ENCODE measurements at places on chromosomes 13 and 19.

DNA sequence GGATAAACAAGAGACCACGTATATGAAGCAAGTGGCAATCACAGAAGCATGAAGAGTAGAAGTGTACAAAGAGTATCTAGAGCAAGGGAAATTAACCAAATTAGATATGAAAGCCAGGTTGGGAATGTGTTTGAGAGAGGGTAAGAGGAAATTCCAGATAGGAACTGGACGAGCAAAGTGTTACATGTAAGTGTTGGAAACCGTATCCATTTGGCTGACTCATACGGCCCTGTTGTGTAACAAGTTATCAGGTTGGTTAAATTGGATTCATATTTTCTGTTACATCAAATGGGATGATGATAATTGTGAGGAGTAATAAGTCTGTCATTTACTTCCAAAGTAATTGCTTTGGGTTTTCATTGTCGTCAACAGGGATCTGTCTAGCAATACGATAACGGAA is 46.7 kb downstream of the RXFP2 start:
- DNase-seq: no peak

- DNase-seq: no peak
These were observed 4.2 kb upstream of the PLIN3 start for GRCh38 chr19:4871711-4872110.

- no peak for DNase-seq
These were observed 94.0 kb downstream of the PCDH9 start for GRCh38 chr13:67136157-67136556.

DNA sequence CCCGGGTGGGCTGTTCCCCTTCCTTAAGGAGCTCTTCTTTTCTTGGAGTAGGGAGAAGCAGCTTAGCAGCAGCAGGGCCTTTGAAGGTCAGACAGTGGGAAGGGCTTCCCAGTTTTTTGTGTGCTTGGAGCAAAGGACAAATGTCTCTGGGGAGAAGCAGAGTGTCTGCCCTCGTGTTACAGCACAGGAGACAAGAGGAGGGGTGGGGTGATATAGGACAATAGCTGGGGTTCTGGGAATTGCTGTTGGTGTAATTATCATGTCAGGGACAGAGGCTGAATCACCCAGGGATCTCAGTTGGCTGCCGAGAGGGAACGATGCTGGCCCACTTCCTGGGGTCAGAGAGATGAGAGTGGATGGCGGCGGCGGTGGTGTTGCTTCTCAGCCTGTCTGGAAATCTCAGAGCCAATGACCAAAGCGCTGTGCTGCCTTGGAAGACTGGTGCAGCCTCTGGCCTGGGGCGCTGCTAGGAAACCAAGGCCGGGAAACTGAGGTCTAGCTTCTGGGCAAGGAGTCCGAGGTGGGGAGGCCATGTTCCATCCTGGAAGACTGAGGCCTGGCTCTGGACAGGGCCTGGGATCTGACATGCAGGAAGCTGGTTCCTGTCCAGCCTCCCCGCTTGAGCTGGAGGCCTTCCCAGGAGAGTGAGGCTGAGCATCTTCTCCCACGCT is 1.2 kb downstream of the INAFM1 start:
- no peak for DNase-seq

DNA sequence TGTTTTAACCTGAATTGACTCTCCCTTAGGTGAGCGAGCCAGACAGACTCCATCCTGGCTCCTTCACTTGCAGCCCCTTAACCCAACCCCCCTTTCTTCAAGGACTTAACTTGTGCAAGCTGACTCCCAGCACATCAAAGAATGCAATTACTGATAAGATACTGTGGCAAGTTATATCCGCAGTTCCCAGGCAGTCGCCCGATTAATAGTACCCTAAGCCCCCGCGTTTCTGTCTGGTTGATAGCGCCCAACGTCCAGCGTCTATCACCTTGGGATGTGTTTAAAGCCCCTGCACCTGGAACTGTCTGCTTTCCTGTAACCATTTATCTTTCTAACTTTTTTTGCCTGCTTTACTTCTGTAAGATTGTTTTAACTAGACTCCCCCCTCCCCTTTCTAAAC is 6.2 kb downstream of the HSD17B14 start:
- DNase-seq: no peak

DNA sequence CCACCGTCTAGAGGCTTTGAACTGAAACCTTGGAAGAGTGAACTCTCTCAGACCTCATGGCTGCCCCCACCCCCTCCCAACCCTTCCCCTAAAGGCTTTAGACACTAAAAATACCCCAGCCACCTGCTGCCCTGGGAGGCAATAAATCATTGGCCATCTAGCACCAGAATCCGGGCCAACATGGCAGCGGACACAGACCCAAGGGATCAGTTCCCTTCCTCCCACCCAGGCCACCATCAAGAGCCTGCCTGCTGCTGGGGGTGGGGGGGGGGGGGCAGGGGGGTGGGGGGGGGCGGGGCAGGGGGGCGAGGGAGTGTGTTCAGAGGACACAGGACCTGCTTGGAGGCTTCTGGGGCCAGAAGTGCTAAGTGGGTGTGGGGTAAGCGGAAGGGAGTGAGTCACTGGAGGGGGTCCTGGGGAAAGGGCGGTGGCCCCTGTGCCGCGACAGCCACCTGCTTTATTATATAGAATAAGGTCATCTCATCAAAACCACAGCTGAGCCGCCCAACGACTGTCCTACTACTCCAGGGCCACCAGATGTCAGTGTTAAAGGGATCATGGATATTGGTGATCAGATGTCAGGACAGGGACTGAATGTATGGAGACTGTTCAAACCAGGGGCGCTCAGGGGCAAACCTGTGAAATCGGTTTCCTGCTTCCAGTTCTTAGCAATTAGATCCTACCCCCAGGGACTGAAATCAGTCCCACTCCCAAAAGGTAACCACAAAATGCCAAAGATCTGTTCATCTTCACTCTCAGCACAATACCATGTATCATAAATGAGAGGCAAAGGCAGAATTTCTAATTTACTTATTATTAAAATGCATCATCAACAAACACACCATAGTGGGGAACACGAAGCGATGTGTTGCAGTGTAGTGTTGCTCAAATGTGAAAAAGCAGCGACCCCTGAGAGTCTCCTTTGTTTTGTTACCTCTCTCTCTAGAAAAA is 24.3 kb downstream of the ARL11 start:
- no peak for DNase-seq

DNA sequence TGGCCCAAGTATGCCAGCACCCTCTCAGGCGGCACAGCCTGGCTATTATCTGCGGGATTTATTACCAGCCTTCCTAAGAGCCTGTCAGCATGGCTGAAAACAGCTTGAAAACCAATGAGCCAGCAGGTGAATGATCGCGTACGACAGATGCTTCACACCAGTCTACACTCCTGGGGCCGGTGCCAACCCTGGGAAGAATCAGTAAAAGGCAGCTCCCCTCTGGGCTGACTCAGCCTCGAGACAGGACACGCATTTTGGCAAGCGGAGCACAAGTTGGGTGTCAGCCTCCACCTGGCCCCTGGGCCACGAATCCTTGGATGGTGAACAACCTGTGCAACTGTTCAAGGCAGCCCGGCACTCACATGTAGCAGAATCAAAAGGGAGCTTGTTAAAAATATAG is 15.6 kb downstream of the EMP3 start:
- DNase-seq: no peak

DNA sequence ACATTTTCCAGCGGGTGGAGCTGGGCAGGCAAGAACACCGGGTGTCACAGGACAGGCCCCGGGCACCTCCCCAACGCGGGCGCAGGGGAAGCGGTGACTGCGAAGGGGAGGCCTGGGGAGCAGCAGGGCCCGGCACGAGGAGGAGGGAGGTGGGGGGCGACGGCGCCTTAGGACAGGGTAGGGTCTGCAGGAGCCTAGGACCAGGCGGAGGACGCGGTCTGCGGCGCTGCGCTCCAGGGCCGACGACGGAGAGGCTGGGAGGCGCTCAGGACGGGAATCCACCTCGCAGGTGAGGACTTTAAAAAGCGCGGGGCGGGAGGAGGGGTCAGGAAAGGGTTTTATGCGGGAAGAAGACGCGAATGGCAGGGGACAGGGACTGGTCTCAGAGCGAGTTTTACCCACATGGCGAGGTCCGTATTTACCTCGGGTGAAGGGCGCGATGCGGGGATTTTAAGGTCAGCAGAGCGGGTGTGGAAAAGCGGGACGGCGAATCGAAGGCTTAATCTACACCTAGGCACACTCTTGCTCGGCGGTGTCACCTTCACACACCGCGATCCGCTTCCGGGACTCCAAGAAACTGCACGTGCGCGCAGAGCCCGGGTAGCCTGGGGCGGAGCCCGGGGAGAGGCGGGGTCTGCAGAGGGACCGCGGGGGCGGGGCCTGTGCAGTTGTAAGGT is 13.5 kb downstream of the ERVV-2 start:
- no peak for DNase-seq

GRCh38 chr19:50745221-50745620 is 22.1 kb downstream of the CLEC11A start:
- DNase-seq: no peak

- DNase-seq: no peak
These were observed 7.9 kb upstream of the AKAP8L start for GRCh38 chr19:15426485-15427349.

DNA sequence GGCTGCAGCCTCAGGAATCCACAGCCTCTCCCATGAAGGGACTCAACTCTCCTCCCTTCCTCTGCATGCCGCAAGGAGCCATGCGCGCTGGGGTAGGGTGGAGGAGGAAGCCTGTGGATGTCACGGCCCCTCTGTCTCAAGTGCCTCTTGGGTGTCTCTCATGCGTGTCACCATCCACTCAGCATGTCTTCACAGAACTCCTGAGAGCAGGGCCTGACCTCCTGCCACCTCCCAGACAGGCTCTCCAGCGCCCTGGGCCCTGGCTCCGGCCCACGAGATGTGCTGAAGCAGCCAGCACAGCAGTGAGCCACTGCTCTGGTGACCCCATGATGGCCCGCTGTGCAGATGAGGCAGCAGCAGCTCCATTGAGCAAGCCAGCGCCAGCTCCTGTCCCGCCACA is 25.9 kb upstream of the SPACA7 start:
- no peak for DNase-seq

DNA sequence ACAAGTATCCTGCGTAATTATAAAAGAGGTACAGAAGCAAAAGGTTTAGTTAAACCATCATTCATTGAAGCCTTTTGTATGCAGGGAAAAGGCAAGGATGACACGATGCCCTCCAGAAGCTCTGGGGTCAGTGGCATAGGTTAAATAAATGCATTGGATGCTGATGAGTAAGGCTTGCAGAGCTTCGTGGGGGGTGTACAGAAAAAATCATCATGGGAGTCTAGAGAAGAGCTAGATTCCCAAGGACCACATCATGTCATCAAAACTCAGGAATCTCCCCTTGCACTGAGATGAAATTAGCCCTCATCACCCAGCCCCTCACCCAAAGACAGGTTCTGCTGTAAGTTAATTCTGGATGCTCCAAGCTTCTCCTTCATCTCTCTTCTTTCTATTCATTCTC is 8.3 kb downstream of the FPR1 start:
- no peak for DNase-seq

GRCh38 chr19:1452802-1453524 is 3.0 kb downstream of the APC2 start:
- DNase-seq: no peak

GRCh38 chr13:97477844-97478243 is 43.9 kb downstream of the RAP2A start:
- no peak for DNase-seq

DNA sequence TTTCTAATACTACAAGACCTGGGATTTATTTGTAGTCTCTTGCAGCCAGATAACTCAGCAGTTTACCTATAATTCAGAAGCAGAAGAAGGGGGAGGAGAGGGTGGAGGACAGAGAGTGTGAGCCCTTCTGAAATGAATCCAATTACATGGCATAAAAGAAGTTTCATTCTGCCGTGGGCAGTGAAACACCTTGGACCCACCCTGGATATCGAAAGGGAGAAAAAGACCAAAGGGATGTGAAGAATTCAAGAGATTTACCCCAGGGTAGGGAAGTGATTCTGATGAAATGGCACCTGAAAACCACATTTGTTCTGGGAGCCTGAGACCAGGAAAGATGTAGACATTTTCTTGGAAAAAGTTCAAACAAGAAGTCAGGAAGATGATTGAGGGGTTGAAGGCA is 140.9 kb downstream of the NDFIP2 start:
- no peak for DNase-seq

- DNase-seq: no peak
These were observed 81.5 kb downstream of the FNDC3A start for GRCh38 chr13:49057176-49057575.

DNA sequence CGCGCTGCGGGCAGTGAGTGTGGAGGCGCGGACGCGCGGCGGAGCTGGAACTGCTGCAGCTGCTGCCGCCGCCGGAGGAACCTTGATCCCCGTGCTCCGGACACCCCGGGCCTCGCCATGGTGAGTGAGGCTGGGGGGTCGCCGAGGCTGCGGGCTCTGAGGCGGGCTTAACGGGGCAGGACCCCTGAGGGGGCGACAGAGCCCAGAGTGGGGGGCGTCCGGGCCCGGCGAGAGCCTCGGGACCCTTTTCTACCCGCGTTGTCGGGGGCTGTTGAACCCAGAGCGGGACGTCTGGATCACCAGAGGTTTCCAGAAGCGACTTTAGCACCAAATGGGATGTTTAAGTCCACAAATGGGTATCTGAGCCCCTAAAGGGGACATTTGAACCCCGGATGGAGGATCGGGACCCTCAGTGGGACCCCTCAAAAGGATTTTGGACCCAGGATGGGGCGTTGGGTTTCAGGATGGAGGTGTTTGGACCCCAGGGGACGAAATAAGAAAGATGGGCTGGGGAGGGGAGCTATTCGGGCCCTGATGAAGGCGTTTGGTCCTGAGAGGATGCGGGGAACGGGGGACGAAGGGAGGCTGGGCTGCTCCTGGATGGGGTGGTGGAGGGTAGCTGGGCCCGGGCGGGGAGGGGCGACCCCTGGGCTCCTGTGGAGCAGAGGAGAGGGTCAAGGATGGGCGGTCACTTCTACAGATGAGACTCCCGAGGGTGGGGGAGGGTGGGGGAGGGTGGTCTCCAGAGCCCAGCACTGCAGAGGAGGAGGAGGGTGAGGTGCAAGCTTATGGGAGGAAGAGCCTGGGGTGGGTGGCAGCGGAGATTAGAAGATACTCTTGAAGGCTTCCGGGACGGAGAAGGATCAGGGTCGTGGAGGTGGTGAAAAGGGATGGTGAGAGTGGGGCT is at the start of gene CALM3:
TSS of gene CALM3 (plus strand) at position 13 of the 907 bp plus-strand sequence. CDS start at position 118, 105 bp downstream.
- DNase-seq: no peak

- DNase-seq: no peak
These were observed 924.0 kb downstream of the EFNB2 start for GRCh38 chr13:105611424-105611823.

- no peak for DNase-seq
These were observed 65.8 kb upstream of the SLITRK6 start for GRCh38 chr13:85864963-85865530.

DNA sequence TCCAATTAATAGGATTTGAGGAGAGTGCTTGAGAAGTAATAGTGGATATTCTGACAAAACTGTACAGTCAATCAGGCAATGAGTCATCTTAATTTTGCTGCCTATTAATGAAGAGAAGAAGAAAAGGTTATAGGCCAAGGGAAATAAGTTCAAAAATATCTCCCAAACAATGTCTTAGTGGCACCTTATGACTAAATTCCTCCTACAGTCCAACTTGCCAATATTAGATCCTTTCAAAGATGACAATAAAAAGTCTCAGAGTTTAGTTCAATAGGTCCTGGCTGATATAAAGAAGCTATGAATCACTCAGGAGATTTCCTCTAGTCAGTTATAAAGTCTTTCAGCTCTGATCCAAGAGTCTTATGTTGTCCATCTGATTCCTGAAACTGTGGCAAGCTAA is 27.9 kb downstream of the UGGT2 start:
- DNase-seq: no peak

Measured in stimulated activated CD4-positive, alpha-beta T cell treated with anti-CD3 and anti-CD28 coated beads, Interleukin-4, amount 100 ng/mL, for 4 hours (primary cell).